ENCODE measurements at places on chromosomes 3 and 15.

DNA sequence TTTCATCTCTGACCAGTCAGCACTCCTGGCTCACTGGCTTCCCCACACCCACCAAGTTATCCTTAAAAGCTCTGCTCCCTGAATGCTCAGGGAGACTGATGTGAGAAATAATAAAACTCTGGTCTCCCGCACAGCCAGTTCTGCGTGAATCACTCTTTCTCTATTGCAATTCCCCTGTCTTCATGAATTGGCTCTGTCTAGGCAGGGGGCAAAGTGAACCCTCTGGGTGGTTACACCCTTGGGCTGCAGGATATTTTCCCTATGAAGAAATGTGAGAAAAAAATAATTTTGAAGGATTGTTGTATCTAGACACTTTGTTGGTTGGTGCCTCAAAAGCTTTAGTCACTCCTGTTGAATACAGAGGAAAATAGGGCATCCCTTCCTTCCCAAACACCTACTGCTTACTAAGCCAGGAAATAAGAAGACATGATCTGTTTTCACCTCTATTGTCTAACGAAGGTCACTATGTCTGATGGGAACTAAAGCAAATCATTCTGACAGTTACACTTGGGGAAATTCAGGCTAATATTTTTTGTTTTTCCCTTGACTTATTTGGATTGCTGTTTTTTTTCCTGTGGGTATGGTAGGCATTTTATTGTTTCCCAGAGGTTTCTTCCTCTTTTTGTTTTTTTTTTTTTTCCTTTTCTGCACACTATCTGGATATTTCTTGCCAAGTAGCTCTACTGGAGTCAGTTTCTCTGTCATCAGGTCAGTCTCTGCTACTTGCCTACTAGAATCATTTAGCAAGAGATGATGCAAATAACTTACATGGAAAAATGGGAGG lies 15.3 kb upstream of the TNFSF10 start:
- DNase-seq = no peak

DNA sequence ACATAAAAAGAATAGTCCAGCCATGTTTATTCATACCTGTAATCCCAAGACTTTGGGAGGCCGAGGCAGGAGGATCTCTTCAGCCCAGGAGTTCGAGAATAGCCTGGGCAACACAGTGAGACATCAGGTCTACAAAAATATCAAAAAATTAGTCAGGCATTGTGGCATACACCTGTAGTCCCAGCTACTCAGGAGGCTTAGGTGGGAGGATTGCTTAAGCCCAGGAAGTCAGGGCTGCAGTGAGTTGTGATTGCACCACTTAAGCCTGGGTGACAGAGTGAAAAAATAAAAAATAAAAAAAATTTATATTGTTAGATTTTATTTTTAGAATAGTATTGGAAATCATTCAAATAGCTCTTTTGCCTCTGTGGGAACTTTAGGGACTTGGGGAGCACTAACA lies 12.8 kb upstream of the TM4SF1 start:
- no peak for DNase-seq

DNA sequence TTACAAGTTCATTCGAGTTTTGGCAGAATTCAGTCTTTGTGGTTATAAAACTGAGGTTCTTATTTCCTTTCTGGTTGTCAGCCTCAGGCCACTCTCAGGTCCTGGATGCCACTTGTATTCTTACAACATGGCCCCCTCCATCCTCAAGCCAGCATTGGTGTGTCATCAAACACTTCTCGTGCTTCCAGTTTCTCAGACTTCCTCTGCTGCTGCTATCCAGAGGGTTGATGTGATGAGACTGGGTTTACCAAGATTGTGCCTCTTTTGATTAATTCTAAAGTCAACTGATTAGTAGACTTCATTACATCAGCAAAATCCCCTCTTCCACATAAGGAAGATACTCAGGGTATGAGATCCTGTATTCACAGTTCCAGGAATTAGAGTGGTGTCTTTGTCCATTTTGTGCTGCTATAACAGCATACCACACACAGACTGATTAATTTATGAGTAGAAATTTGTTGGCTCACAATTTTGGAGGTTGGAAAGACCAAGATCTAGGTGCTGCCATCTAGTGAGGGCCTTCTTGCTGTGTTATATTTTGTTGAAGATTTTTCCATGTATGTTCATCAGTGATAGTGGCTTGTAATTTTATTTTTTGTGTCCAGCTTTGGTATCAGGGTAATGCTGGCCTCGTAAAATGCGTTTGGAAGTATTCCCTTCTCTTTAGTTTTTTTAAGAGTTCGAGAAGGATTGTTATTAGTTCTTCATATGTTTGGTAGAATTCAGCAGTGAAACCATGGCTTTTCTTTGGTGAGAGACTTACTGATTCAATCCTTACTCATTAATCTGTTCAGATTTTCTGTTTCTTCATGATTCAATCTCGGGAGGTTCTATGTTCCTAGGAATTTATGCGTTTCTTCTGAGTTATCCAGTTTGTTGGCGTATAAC lies 11.1 kb downstream of the LRCH3 start:
- no peak for DNase-seq

DNA sequence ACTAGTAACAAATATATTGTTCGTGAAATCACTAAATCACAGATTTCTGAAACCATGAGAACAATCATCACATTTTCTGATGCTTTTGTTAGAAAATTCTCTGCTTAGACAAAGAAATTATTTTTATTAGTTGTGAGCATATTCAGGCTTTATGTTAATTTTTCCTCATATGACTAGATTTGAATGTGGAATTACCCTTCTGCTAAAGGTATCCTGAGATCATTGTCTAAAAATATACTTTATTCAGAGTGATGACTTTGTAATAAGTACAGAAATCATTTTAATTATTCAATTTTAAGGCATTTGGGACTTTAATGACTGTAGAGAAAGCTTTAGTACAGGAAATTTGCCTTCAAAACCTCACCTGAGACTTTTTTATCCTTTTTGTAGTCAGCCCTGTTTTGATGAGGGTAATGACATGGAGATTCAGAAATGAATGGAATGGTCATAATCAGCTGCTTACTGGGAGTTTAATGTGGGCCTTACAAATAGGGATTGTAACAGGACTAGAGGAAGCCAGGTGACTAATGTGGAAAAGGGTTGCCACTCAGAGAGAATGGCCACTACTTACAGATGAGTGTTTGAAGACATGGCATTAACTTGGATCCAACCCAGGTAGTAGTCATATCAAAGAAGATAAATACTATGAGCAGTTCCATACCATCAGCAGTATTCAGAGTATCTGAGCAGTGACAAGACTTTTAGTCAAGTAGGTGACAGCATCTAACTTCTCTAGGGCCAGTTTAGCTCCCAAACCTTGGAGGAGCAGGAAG lies 148.3 kb downstream of the MBNL1 start:
- no peak for DNase-seq

GRCh38 chr3:100358413-100358812 lies 23.9 kb downstream of the NIT2 start:
- no peak for DNase-seq

DNA sequence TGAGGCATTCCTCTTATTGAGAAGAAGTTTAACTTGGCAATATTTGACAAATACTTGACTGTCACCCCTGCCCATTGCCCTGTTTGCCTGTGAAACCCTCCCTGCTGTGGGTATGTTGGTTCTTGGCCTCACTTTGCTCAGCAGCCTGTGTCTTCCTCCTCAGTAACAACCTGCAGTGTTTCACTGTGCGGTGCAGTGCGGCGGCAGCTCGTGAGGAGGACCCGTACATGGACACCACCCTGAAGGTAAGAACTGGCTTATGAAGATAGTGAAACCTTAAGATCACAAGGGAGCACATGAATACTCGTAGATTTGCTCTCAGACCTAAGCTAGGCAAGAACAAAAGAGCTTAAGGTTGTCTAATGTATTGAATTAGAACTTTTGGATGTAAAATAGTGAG lies 21.0 kb downstream of the HPS3 start:
- DNase-seq = no peak

- no peak for DNase-seq
Measured at GRCh38 chr15:71508081-71508682, 302.2 kb upstream of the NR2E3 start.

DNA sequence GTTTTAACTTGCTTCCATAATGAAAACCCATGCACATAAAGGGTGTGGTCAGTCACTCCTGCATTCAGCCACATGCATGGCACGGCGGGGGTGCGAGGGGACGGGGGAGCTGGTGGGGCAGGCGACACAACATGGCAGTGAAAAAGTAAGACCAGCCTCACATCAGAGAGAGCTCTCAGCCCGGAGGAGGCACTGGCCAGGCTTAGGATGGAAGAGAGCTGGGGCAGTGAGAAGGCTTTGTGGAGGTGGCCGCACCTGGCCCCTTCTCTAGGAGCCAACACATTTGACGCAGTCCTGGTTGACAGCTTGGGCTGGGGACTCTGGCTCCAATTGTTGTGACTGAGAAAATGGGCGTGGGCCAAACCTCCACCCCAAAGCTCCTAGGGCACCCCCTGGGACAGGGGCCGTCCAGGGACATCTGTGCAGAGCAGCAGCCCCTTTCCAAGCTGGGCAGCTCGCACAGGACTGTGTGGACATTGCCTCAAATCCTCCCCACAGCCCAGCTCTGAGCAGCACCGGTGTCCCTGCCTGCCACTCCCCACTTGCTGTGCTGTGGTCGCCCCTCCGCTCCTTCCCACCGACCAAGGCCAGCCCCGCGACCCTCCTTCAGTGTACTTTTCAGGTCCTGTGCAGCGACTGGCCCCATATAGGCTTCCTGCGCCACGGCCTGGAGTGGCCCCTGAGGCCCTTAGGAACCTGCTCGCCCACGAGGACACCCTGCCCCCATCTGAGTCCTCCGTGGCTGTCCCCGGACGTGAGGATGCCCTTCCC lies 126.0 kb upstream of the IQSEC1 start:
- no peak for DNase-seq

- no peak for DNase-seq
Measured at GRCh38 chr15:71874245-71874644, 63.9 kb downstream of the NR2E3 start.

- no peak for DNase-seq
Measured at GRCh38 chr3:46087871-46088270, 60.6 kb upstream of the XCR1 start.

GRCh38 chr3:180403156-180403555 lies 198.8 kb upstream of the TTC14 start:
- no peak for DNase-seq

- DNase-seq = no peak
Measured at GRCh38 chr15:71393383-71393782, 278.1 kb downstream of the THSD4 start.

DNA sequence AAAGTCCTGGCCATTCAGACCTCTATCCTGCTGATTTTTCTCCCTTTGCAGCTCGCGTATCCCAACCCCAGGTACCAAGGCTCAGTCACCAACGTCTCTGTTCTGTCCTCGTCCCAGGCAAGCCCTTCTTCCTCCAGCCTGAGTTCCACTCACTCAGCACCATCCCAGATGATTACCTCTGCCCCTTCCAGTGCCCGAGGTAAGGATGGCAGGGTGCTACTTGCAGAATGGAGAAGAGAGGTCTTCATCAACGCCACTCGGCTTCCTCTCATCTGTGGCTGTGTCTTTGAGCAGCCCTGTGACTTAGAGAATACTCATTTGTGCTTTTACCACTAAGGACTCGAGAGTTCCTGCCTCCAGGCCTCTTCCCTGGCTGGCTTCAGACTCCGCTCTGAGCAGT lies 22.6 kb upstream of the MANF start:
- no peak for DNase-seq

DNA sequence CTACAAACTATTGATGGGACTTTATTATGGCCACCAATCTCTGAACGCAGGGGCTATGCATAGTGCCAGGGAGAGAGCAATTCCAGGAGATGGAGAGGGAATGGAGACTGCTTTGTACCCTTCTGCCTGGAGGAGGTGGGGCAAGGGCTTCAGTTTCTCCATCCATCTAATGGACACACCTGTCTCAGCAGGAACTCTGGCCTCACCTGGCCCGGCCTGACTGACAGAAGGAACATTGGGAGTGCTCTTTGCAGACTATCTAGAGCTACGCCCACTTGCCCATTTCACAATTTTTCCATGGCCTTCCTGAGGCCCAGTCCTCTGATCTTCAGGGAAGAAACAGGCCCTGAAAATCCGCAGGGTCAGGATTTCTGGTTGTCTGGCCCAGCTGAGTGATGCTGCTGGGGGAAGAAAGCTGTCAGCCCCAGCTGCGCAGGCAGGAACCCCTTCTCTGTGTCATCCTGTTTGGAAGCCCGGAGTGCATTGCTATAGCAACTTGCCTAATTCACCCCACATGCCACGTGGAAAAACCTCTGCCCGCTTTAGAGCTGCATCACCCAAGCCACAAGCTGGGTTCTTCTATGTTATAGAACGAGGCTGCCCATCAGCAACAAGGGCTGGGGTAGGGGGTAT lies 6.4 kb downstream of the ITGA11 start:
- DNase-seq = no peak

DNA sequence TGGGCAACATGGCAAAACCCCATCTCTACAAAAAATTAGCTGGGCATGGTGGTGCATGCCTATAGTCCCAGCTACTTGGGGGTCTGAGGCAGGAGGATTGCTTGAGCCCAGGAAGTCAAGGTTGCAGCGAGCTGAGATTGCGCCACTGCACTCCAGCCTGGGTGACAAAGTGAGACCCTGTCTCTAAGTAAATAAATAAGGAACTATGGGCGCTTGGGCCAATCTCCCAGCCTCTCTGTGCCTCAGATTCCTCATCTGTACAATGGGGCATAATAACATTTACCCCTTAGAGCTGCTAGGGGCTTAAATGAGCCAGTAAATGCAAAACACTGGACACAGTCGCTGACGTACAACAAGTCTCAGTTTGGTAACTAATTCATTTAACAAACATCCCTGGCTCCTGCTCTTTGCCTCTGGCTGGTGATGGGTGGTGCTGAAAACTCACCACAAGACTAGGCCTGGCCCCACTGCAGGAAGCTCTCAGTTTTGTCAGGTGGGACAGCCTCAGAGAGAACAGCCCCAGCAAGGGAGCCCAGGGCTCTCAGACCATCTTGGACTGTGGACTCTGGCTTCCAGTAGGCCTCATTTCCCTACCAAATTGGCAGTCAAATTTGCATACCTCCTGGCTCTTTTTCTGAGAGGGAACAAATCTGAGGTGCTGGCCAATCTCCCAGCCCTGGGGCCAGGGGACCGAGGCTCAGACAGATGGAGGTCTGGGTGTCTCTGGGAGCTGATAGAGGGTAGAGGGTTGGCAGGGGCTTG lies 6.4 kb upstream of the TBC1D2B start:
- no peak for DNase-seq

GRCh38 chr15:68821190-68821840 lies 620 bp upstream of the ANP32A start:
- DNase-seq = no peak

DNA sequence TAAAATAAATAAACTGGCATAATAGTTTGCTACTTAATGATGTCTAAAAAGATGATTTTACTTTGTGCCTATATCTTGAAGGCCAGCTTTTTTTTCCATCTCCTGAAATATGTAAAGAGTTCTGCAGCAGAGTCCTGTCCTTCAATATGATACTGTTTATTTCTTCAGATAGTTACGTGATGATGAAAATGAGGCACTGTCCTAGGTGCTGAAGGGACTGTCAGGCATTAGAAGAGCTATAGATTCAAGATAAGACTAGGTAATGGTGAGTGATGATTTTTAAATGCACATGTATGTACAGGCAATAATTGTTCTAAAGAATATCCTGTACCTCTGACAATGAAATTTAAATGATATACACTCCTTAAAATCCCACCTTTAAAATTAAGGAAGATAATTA lies 326.9 kb upstream of the DNAJC19 start:
- DNase-seq = no peak

GRCh38 chr3:196968233-196969133 lies at the start of gene PIGZ:
Gene PIGZ, minus strand, starts transcription at chr3:196968833. Its CDS starts 16,802 bp downstream, at chr3:196952031.
- DNase-seq = peak; percentile 71

- DNase-seq = no peak
Measured at GRCh38 chr3:4997946-4998345, 18.7 kb downstream of the BHLHE40 start.

All from H54 (cell line).